Hematopoietic multipotent progenitor cell treated with erythropoietin and hydrocortisone succinate and interleukin-3 and kit ligand, for 17 days (in vitro differentiated cells): ENCODE measurements at places on chromosomes 12 and 14.
A peak's percentile ranks its signal among the peaks of the same experiment; 100 is the strongest.

GRCh38 chr12:25151476-25151875 is 43.5 kb downstream of the DNAI7 start:
- no peak for DNase-seq

DNA sequence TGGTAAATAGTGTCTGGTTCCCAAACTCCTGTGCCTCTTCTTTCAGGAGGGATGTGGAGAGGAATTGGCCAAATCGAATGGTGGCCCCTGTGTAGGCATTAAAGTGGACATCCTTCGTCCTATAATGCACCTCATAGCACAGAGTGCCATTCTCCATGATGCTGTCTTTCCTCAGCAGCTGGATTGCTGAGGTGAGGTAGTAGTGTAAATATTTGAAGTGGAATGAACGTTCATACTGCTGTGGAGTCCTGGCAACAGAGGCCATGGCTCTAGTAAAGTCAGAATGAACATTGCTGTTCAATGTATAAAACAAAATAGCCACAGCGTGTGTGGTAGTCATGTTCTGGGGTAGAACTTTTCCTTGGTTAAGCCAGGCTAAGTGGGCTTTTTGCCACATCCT is 2.7 kb downstream of the ART4 start:
- DNase-seq: peak; percentile 39

DNA sequence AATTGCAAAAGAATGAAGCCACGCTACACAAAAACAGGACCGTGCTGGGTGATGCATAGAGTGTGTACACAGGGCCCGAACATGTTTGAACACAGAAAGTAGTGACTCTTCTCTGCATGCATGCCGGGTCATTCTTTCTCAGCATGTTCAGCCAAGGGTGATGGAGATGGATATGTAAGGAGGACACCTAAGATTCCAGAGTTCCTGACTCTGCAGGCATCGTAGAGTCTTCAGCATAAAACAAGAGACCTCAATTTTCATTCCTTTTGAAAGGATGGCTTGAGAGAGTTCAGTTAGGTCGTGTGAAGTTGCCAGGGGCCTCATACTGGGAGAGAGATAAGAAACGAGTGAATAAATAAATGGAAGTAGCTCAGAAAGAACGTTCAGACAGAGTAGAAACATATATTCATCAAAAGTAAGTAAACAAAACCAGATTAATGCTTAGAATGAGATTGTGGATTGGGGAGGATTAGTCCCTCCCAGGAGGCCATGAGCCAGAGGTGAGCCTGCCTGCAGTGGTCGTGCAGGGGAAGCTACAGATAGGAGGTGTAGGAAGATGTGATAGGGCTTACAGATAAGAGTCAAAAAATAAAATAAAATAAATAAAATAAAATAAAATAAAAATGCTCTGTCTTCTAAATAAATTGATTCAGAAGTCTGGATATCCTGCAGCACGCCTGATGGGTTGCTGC is 27.6 kb upstream of the SEL1L start:
- DNase-seq: no peak

- DNase-seq: no peak
These were observed 33.0 kb downstream of the SAV1 start for GRCh38 chr14:50635141-50635540.

DNA sequence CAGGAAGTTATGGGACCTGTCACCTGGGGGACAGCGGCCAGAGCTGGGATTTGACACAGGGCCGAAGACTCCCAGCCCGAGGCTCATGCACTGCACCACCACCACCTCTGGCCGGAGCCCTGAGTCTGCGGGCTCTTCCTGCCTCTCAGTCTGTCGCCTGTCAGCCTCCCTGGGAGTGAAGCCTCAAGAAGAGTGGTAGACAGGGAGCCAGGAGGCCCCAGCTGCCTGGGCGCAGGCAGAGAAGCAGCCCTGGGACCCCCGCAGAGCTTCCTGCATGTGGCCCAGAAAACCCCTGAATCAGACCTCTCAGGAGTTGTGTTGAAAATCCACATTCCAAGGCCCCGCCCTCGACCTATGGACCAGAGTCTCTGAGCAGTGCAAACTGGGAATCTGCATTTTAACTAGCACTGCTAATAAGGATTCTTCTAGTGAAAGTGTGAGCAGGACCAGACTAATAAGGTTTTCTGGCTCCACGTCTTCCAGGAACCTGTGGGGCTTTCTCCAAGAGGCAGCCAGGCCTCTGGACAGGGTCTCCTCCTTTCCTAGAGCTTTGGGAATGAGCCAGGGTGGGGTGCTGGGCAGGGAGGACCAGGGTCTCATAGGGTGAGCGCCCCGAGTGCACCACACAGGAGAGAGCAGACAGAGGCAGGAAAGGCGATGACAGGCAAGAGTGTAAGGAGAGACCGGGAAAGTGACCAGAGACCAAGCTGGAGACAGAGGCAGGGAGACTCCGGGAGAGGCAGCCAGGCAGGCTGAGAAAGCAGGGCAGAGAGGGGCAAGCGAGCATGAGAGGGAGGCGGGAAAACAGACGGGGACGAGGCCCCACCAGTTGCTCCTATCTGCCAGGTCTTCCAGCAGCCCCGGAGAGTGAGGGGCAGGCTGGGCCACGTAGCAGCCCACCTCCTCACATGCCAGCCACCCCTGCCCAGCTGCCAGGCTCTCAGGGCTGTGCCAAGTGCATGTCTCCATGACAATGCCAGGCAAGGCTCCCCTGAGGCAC is 112.4 kb downstream of the BCL11B start:
- no peak for DNase-seq

DNA sequence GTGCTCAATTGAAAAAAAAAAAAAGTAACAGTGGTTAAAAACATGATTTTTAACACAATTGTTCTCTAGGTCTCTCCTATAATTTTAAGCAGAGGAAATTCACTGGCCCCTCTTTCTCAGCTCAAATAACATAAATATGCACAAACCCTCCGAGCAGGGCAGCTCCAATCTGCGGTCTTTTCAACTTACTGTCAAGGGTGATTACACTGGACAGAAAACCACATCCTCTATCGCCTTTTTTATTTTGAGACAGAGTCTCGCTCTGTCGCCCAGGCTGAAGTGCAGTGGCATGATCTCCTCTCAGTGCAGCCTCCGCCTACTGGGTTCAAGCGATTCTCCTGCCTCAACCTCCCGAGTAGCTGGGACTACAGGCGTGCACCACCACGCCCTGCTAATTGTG is 16.5 kb upstream of the GABARAPL1 start:
- DNase-seq: no peak

GRCh38 chr14:73728717-73729330 is 14.6 kb upstream of the PNMA1 start:
- peak; percentile 95 for DNase-seq

GRCh38 chr12:119885549-119885948 is 8.4 kb upstream of the CIT start:
- no peak for DNase-seq

DNA sequence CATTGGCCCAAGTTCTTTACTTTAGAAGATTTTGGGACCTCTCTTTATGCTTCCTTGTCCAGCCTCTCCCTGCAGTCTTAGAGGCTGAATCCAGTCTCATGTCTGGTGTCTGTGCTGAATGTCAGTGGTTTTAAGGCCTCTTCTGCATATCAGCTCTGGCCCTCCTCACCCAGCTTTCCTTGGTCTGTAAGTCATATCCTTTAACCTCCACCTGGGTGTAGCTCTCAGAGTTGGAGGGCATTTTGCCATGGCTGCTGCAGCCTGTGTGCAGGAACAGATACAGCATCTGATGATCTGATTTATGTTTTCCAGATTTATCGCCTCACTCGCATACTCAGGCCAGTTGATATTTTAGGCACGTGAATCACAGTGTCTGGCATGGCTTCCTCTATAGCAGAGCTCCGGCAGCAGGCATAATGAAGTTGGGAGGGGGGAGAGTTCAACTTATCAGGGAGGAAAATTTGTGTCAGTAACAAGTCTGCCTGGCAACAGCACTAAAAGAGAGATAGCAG is 335.0 kb downstream of the PCNX1 start:
- no peak for DNase-seq

- peak; percentile 47 for DNase-seq
These were observed 7.1 kb upstream of the ARL1 start for GRCh38 chr12:101414533-101415119.

DNA sequence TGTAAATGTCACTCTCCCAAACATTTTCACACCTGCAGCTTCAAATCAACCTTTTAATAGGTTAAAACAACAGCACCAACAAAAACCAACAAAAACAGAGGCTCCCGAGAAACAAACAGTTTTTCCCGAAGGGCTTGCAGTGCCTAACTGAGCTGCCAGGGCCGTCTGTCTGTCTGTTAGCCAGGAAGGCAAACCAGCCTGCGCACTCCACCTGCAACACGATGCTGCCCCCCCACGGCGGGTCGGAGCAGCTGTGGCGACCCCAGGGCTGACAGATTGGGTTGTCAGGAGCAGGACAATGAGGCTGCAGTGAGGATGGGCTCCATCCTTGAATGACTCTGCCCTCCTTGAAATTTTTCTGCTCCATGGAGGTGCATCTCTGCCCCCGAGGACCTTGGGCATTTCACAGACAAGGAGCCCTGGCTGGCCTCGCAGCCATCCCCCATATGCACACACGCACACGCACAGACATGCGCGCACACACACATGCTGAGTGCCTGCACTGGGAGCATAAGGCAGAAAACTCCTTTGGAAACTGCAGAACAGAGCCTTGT is 2.6 kb downstream of the RTL1 start:
- DNase-seq: no peak

GRCh38 chr14:54840336-54840735 is 62.3 kb downstream of the GCH1 start:
- no peak for DNase-seq

GRCh38 chr12:40752011-40752410 is 59.8 kb downstream of the CNTN1 start:
- no peak for DNase-seq

DNA sequence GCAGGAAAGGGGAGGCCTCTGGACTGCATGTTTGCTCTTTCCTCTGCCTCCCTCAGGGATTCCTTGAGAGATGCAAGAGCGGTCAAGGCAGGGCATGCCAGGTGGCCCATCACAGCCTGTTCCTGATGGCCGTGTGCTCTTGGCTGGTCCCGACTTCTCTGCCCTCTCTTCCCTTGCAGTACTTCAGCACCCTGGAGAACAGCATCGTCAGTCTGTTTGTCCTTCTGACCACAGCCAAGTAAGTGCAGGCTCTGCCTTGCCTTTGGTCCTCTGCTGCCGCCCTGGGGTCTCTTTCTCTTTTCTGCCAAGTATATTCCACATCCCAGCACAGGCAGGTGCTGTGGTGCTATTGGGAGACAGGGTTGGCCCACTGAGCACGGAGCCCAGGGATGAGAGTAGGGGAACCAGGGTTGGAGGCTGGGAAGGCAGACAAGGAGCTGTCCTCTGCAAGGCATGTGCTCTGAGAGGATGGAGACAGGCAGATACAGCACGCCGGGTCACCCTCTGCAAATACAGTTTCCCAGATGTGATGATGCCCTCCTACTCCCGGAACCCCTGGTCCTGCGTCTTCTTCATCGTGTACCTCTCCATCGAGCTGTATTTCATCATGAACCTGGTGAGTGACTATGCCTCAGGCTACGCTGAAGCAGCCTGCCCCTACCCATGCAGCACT is 51.9 kb downstream of the TPCN1 start:
- DNase-seq: no peak

- no peak for DNase-seq
These were observed 26.2 kb downstream of the SNRPF start for GRCh38 chr12:95884998-95885397.

DNA sequence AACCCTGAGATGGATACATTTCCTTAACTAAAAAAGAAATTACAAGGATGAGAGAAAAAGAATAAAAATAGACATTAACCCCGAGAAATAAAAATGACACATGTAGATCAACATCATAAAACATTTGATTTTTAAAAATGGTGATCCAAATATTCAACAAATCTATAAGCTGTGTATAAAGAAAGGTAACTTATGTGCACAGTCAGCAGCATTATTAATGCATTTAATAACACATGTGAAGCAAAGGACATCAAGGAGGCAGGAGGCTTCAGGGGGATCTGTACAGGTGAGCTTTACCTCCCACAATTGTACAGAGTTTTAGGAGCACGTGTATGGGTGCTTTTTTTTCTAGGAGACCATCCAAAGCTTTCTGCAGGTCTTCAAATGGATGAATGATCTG is 76.1 kb downstream of the MED13L start:
- DNase-seq: no peak

DNA sequence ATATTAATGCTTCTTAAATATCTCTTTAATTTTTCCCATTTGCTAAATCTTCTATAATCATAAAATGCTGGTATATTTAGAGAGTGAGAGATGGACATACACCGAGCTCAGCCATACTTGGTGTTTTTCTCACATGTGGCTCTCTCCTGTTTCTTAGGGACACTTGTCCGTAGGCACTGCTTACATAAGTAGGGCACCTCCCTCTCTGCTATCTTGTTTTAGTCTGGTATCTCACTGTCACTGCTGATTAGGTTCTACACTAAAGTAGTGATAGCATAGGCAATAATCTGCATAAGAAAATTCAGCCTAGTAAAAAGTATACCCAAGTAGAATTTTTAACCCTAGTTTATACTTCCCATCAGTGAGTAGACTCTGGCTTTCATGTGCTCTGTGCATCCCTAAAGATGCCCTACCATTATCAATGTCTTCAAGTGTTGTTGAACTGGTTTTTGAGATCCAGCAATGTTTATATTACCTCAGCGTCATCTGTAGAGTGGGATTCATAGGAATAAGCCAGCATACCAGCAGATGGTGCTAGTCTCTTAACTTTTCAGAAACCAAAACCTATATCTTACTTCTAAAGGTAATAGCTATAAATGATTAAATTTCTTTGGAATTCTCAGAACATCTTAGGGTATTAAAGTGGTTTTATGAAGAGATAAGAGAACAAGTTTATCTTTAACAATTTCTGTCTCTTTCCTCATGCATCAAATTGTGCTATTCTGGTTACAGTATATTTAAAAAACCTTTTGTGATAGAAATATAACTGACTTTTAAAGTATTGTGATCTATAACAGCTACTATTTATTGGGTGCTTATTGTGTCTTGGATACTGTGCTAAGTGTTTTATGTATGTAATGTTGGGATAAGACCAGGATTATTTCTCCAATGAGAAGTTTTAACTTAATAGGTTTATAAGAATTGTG is 32.9 kb downstream of the ARID2 start:
- DNase-seq: peak; percentile 70

- DNase-seq: no peak
These were observed 16.1 kb downstream of the BTBD7 start for GRCh38 chr14:93316716-93317115.

- no peak for DNase-seq
These were observed 114.3 kb downstream of the NPAS3 start for GRCh38 chr14:33052943-33053342.

- no peak for DNase-seq
These were observed 26.1 kb upstream of the APOLD1 start for GRCh38 chr12:12759234-12759915.

DNA sequence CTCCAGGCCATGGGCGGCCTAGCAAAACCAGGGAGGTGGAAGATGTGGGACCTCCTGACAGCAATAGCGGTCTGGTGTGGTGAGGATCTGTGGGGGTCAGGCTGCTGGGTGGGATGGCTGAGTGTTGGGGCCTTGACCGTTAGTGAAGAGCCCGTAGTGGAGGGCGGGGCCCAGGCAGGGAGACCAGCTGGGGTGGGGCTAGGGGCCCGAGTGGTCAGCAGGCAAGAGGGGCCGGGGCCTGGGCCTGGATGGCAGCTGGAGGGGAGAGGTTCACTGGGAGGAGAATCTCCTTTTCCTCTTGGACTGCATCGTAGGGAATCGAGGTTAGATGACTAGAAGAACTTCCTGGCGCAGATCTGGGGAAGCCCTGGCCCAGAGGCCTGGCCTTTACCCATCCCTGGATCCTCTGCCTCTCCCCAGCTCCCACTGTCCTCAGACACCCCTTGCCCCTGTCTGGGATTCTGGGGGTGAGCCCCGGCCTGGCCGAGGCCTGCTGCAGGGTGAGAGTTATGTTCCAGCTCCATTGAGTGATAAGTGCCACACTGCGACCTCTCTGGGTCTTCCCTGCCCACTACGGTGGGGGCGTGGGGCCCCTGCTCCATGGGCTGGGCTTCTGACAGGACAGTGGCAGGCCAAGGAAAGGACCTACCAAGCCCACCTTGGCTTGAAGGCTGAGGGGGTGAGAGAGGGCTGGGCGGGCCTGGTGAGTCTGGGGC is 47.1 kb downstream of the KRT80 start:
- DNase-seq: no peak
